ENCODE measurements at places on chromosomes 12 and 14.

GRCh38 chr12:31508436-31509150, 82.3 kb downstream of the DENND5B start:
- no peak for DNase-seq

DNA sequence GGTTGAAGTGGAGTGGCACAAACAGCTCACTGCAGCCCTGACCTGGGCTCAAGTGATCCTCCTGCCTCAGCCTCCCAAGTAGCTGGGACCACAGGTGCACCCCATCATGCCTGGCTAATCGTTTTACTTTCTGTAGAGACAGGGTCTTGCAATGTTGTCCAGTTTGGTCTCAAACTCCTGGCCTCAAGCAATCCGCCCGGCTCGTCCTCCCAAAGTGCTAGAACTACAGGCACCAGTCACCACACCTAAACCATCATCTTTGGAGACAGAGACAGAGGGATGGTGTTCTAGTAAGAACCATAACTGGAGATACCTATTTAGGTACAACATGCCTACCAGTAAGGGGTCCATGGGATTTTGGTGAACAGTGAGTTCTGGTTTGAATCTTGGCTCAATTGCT, 2.5 kb upstream of the DDX23 start:
- no peak for DNase-seq

- DNase-seq, result no peak
Observed at GRCh38 chr14:74350928-74351323, 2.7 kb downstream of the VRTN start.

GRCh38 chr12:53176750-53177149, 3.8 kb upstream of the ZNF740 start:
- no peak for DNase-seq

GRCh38 chr12:57996520-57996919, 55.2 kb downstream of the ATP23 start:
- DNase-seq, result no peak

DNA sequence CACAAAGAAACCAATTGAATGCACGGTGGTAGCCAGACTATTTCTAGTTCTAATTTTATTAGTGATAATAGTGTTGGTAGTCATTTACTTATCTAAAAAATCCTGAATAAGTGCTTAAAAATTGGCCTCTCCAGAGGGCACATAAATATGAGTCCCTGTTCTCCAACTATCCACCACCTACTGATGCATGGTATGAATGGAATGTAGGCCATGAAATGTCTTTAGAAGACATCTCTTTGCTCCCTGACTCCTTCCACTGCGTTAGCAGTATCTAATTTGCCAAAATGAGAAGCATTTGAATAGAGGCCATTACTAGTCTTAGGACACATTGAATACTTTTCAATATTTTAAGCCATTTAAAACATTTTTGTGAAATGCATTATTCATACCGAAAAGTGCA, 261.7 kb downstream of the LRFN5 start:
- no peak for DNase-seq

DNA sequence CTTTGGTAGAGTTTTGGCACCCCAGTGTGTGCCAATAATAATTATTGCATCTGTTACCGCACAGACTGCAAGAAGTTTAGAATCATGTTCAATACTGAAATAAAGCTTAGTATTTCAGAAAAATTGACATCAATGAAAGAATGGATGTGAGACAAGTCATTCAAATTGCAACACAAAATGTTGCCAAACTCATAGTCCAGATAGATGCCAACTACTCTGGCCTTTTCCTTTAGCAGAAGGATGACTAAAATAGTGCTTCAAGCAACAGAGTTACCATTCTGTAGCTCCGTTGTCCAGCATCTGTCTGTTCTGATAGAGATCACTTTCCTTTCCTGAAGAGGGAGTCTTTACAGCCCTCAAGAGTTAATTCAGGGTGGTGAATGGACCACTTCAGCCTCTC, 77.5 kb downstream of the LIN7A start:
- no peak for DNase-seq

DNA sequence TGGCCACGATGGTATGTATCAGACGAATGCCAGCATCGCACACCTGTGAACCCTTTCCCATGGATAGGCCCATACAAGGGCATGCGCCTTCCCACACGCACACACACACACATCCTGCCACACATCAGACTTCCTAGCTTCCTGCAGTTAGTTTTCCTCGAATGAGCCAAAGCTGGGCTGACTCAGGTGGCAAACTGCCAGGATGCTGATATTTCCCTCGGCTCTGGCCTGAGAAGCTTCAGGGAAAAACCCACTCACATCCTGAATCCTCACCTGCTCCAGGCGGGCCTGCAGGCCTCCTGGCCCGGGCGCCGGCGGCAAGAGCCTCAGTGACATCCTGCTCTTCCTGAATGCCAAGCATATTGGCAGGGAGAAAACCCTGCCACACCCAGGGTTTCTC, 22.4 kb downstream of the CALM1 start:
- DNase-seq, result no peak

- no peak for DNase-seq
Observed at GRCh38 chr12:43235721-43236120, 316.3 kb downstream of the ADAMTS20 start.

GRCh38 chr12:3164454-3165077, 87.4 kb downstream of the TSPAN9 start:
- no peak for DNase-seq

GRCh38 chr12:77679686-77680085, 151.0 kb upstream of the NAV3 start:
- DNase-seq, result no peak

DNA sequence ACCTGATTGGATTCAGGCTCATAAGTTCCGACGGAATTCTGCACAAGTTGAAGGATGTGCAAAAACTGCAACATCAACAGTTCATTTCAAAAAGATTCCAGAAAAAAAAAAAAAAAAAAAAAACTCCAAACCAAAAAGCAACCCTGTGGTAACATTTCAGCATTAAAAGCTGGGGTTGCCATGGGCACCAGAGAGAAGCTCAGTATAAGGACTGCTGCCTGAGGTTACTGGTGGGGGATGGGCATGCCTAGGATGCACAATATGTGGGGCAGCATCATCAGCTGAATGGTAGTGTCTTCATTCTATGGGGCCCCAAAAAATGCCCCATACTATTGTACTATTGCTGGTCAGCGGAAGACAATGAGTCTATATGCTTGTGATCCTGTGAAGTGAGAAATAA, 44.7 kb downstream of the MBIP start:
- DNase-seq, result no peak

- DNase-seq, result no peak
Observed at GRCh38 chr12:101527682-101528081, 52.5 kb downstream of the SPIC start.

GRCh38 chr12:99059824-99060511, 414.9 kb downstream of the APAF1 start:
- DNase-seq, result no peak

- no peak for DNase-seq
Observed at GRCh38 chr12:121825041-121825523, 21.3 kb downstream of the SETD1B start.

GRCh38 chr12:31597066-31597465, 6.1 kb upstream of the DENND5B start:
- no peak for DNase-seq

- no peak for DNase-seq
Observed at GRCh38 chr12:54689034-54689372, 40.8 kb upstream of the DCD start.

- DNase-seq, result no peak
Observed at GRCh38 chr14:26344596-26344995, 253.2 kb downstream of the NOVA1 start.

Data from stimulated activated CD8-positive, alpha-beta memory T cell treated with anti-CD3 and anti-CD28 coated beads, Interleukin-15, amount 100 ng/mL, for 4 hours (primary cell).